ENCODE measurements at places on chromosomes 6 and 20.

GRCh38 chr6:147449405-147450161 is 58.9 kb upstream of the SAMD5 start:
- DNase-seq: no peak

DNA sequence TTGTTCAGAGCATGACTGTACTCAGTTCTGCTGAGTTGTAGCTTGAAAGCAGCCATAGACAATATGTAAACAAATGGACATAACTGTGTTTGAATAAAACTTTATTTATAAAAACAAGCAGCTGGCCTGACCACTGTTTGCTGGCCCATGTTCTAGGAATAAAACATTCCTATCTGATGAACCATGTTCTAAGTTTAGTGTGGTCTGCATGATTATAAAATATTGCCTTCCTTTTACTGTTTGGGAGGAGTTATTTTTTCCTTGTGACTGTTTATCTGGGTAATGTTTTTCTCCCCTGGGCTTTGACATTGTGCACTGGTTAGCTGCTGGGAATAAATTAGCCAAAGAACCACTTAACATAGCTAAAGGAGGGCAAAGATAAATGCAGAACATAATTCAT is 55.1 kb downstream of the CDS2 start:
- no peak for DNase-seq

DNA sequence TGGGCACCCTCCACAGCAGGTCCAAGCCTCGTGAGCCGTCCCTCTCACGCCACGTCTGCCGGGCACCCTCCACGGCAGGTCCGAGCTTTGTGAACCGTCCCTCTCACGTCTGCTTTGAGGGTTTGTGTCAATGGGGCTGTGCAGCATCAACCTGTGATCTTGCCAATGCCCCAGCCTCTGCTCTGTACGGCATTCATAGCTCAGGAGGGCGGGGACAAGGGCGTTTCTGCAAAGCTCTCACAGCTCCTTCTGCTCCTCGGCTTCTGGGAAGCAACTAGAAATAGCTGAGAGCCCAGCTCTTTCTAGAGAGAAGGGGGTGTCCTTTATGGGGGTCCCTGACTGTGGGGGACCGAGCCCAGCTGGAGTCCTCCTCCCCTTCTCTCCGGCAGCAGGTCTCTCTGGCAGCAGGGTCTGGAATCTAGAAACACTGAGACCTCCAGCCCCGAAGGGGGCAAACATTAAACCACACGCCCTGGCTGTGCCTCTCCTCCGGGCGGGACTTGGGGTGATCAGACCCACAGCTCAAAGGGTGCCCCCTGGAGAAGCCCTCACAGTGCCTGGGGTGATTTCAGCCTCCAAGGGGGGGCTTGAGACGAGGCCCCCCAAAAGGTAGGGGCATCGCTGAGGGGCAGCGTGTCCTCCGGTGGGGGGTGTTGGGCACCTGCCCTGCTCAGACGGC is 41.2 kb upstream of the CHRNA4 start:
- no peak for DNase-seq

GRCh38 chr6:30194797-30195690 is 18.2 kb downstream of the TRIM26 start:
- DNase-seq: no peak

GRCh38 chr6:72559067-72559466 is 62.8 kb upstream of the KCNQ5 start:
- DNase-seq: no peak

DNA sequence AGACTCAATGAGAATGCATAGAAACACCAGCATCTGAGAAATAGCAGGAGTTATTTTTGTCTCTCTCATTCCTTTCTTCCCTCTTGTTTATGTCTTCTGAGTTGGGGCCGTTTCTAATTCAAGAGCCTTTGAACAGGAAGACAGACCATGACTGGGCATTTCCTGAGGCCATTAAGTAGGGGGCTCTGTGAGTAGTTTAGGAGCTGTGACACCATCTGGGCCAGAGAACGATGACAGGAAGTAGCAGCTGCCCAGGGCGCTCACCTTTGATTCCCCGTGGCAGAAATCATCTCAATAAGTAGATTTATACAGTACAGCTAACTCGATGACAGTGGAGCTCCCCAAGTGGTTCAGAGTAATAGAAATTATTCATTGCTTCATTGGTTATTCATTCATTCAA is 298.4 kb upstream of the PLN start:
- DNase-seq: no peak

DNA sequence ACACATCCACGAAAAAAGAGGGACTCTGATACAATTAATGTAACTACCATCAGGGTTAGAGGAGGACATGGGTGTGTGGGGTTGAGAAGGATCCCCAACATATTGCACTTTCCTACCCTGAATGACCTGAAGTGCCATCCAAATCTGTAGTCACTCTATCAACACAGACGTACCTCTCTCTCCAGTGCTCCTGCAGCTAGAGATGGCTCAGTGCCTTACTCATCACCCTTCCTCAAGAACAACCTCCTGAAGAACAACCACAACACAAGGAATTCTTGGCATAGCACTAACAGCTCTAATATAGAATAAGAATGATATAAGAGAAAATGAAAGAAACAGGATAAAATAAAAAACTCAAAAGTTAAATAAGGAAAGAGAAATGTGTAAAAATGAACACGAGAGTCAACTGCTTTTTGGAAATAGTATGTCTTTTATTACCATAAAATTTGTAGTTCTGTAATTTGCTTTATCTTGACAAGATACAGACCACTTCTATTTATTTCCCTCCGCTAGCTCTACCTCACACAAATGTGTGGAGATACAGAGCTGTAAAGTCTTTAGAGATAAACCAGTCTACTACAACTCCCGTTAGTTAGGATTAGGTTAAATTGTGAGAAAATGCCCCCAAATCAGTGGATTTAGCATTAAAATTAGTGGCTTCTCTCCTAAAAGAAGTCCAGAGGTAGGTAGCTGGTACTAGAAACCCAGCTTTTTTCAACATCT is 63.9 kb downstream of the REV3L start:
- no peak for DNase-seq

GRCh38 chr6:149779644-149779963 is 30.1 kb downstream of the PCMT1 start:
- no peak for DNase-seq

GRCh38 chr6:149600508-149600907 is 34.3 kb downstream of the GINM1 start:
- DNase-seq: no peak

- DNase-seq: no peak
Measured at GRCh38 chr6:101663100-101663499, 269.6 kb downstream of the GRIK2 start.

DNA sequence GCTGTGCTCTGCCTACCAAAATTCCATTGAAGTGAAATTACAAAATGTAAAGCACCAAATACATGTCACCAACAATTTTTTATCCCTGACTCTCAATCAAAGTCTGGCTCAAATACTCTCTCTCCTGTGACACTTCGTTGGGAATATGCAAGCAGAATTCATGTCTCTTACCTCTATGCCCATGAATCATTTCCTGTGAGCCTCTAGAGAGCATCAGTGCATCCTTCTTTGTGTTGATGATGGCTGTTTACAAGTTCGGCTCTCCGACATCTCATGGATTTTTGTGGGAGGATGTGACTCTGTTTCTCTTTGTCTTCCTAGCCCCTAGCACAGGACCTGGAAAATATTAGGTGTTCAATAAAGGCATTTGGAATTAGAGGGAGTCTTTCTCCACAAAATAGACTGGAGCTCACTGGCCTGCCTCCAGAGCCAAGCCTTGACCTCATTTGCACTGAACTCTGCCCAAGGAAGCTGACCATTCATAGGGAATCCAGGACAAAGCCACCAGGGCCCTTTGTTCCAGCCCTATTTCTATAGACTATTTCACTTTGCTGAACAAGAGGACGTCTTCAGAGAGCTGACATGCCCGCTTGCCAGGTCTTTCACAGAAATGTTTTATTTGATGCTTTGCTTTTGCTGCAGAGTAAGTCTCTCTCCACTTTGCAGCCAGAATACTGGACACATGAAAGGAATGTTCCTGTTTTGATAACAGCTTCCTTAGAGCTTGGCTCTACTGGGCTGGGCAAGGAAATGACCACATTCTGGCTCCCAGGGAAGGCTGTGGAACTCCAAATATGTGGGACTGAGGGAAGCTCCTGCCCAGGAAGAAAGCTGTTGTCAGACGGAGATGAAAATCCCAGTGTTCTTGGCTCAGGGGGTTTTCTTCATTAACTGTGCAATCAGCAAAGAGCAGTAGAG is 194.5 kb upstream of the CDYL start:
- DNase-seq: no peak

DNA sequence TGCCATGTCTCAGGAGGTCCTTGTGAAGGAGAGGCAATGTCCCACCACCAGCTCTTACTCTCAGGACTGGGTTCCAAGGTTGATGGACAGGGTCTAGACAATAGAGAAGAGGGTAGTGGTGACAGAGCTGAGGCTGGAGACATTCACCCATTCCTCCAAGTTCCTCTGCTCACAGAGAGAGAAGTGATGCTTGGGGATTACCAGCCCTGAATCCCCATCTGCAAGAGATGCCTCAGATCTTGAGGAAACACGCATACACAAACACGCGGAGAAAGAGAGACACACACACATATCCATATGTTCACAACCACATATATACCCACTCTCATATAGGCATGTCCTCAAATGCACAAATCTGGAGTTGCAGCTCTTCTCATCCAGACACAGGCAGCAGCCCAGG is 15.2 kb upstream of the CD83 start:
- DNase-seq: no peak

DNA sequence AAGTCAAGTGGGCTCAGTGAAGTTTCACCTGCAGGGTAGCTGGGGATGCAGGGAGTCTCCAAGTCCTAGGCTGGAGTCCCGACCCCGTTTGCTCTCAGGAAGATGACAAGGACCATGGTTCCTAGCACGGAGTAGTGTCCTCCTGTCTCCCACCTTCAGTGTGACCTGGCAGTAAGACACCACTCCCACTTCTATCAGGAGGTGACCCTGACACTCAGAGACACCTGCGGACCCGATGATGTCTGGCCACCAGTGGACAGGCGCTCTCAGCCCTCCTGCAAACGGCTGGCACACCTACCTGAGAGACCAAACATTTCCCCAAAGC is 1.1 kb downstream of the SOD2 start:
- no peak for DNase-seq

DNA sequence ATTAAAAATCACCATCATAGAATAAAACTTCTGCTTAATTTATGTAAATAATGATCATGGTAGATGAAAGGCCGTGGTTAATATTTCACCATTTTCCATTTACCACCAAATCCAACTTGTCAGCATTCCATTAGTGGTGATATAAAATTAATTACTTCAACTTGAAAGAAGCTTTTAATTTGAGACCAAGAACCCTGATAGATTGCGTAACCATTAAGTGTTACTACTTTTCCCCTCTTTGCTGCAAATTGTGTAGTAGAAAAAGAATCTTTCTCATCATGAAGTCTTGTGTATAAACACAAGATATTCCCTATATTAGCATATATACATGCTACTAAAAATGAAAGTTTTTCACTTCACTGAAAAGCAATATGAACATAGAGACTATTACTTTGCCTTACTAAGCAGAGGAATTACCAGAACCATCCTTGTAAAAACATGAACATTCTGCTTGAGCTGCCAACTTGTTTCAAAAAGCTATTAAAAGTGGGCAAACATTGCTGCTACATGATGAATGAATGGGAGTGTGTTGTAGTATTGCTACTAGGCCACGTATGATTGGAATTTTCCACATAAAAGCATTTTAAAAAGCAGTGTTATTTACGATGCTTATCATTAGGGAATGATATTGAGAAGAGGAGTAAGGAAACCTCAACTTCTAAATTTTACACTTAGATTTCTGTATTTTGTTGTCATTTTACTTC is 35.0 kb downstream of the STX11 start:
- DNase-seq: no peak

DNA sequence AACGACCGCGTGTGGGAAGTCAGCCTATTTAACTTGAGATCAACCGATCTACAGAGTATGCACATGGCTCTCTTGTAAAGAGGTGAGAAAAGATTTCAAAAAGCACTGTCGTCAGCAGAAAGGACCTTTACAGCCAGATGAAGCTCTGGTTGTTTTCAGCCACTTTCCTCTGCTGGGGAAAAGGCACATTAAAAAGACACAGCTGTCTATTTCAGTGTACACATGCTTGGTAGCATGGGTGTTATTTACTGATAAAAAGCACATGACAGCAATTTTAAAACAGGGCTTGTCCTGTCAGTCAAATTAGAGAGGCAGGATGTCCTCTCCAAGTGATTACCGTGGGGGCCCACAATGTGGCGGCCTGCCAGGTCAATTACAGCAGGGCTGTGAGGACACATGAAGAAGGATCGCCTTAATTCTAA is 188.9 kb downstream of the PRKN start:
- DNase-seq: no peak

- peak; percentile 85 for DNase-seq
Measured at GRCh38 chr6:158649289-158650143, at the start of gene SYTL3. Gene SYTL3 (plus strand): TSS chr6:158650054. CDS start chr6:158663269, 13,215 bp downstream.

DNA sequence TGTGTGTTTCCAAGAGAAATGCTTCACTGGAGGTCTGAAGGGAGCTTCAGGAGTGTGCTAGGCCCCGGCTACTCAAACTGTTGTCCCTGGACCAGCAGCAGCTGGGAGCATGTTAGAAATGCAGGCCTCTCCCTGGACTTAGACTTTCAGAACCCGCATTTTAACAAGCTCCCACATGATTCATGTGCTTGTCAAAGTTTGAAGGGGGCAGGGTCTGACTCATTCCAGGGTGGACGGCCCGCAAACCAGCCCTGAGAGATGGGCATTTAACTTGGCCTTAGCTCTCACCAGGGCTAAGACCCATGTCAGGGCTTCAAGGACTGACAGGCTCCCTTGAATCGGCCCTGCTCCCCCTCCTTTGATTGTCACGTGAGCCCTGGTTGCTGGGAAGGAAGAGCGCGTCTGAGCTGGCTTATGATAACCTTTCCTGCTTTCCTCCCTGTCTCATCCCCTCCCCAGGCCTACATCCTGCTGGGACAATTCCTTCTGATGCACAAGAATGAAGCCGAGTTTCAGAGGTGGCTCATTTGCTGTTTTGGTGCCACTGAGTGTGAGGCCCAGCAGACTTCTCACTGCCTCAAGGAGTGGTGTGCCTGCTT is 35.5 kb downstream of the BANF2 start:
- no peak for DNase-seq

GRCh38 chr6:14444295-14444972 is 326.9 kb downstream of the CD83 start:
- DNase-seq: no peak

GRCh38 chr20:52441710-52442109 is 250.1 kb upstream of the ZFP64 start:
- no peak for DNase-seq

DNA sequence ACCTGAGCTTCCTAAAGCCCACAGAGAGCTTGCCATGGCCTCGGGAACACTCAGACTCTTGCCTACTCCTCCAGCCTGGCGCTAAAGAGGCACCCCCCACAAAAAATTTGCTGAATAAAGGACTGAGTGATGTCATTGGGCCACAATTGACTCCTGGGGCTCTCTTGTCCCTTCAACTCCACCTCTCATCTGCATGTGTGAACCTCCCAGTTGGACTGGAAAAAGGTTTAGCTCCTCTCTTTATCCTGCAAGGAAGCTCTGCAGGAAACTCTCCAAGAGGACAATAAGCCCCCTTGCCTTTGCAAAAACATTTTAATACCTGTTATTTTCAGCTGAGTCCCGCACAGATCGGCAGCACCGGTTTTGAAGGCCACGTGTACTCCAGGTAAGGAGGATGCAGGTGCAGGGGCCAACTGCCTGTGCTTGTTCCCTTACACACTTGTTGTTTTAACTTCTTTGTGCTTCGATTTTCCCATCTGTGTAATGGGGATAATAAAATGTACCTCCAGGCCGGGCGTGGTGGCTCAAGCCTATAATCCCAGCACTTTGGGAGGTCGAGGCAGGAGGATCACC is 107.3 kb downstream of the TFAP2C start:
- no peak for DNase-seq

- no peak for DNase-seq
Measured at GRCh38 chr6:139625998-139626975, 251.8 kb upstream of the CITED2 start.

- DNase-seq: no peak
Measured at GRCh38 chr6:100103194-100103593, 109.2 kb upstream of the MCHR2 start.

Data from activated naive CD4-positive, alpha-beta T cell treated with Interleukin-2 at 50 U/mL for 16 hours (primary cell).